ENCODE measurements at places on chromosomes 2 and 18.

GRCh38 chr2:211241891-211242290, 685.5 kb downstream of the CPS1 start:
- DNase-seq, result no peak

DNA sequence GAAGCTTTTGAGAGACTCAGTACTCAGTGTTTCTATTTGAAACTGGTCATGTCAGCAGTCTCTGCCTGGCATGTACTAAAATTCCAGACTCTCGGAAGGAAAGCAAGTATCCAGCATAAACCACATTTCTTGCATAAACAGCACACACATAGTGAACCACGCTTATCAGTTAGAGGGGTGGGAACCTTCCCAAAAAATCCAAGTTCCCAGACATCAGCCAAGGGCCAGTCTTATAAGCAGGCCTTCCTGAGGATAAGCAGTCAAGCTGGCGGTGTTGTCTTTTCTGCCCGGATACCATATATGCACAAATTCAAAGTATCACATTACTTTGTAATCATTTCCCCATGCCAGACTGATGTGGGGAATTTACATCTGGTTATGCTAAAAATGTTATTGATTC, 73.6 kb downstream of the ST6GAL2 start:
- DNase-seq, result no peak

GRCh38 chr2:10303181-10303693, 533 bp downstream of the HPCAL1 start:
- DNase-seq, result no peak

DNA sequence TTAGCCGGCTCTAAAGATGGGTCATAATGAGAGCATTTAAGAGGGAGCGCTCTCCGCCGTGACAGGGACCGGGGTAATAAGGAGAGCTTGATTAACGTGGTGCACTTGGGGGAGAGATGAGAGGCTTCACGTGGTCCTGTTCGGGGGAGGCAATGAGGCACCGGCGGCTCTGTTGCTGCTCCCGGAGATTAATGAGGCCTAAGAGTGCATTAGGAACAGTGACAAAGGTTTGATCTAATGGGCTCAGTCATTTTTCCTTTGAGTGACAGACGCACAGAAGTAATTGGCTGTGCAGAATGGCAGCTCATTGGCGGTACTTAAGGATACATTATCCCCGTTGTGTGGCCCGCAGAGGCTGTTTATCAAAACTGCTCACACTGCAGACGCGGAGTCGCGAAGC, 250.7 kb downstream of the GBX2 start:
- no peak for DNase-seq

- DNase-seq, result peak; percentile 82
Observed at GRCh38 chr2:223460774-223461211, 141.4 kb downstream of the SCG2 start.

DNA sequence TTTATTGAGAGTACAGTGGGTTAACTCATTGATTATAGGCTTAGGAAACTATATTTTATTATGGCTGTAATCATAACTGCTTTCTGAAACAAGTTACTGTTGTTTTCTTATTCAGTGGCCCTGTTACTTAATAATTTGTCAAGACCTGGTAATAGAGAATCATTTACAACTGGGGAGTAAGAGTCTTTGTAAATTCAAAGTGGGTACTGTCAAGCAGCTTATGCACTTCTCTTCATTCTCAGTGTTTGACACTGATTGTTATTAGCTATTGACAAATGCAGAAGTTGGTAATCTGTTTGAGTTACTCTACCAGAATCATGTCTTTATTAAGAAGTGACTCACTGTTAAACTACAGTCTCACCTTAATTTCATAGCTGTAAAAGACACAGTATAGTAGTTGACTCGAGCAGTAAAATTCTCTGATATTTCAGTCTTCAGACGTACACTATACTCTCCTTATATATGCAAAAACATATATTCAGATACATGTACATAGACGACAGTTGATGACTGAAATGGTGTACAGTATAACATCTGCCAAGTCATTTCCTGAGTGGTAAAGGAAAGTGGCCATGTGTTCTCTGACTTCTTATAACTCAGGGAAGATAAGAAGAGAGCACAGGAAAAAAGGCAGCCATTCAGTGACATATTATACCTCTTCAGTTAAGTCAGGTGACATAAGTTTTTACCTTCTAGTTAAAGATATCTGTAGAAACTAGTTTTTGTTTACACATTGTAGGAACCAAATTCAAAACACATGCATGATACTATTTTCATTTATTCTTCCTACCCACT, 36.0 kb upstream of the TTC27 start:
- DNase-seq, result peak; percentile 21

- no peak for DNase-seq
Observed at GRCh38 chr2:79630060-79630459, 117.2 kb downstream of the CTNNA2 start.

DNA sequence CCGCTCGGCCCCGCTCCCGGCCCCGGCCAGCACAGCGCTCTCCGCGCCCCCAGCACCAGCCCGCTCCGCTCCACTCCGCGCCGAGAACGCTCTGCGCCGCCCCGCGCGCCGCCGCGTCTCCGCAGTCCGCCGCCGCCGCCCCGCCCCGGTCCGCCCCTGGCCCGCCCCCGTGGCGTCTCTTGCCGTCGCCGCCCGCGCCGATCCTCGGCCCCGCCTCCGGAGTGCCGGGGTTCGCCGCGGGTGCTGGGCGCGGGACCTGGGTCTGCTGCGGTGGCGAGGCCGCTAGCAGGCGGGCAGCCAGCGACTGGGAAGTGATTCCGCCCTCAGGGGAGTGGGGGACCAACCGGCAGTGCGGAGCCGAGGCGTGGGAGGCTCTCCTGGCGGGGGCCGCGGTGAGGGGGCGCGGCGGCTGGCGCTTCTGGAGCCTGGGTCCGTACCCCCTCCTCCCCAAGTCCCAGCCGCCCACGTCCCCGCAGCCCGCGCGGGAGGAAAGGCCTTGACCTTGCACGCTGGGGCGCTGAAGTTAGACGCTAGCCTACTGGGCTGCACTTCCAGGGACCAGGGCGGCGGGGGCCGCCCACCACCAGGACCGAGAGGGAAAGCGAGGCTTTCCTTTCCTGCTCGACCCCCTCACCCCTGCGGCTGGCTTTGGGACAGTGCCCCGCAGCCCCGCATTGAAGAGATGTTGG, at the start of gene HS6ST1:
HS6ST1 (minus strand) TSS at position 93 of the 689 bp plus-strand sequence. CDS start 305 bp downstream, outside the sequence.
- peak; percentile 93 for DNase-seq

DNA sequence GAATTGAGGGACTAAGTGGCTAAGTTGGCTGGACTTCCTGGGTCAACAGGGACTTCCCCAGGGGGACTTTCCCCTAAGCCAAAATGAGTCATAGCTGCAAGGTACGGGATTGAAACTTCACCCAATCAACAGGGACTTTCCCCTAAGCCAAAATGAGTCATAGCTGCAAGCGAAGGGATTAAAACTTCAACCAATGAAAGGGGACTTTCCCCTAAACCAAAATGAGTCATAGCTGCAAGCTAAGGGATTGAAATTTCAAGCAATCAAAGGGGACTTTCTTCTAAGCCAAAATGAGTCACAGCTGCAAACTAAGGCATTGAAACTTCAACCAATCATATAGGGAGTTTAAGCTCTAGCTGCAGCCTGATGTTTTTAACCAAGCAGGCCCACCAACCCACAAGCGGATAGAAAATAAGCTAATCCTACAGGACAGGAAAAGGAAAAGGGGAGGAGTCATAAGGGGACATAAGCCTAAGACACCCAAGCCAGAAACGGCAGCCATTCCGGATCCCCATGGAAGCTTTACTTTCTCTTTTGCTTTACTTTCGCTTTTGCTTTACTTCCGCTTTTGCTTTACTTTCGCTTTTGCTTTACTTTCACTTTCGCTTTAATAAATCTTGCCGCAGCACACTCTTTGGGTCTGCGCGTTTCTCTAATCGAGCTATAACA, 1375.4 kb upstream of the CELF4 start:
- DNase-seq, result peak; percentile 98

DNA sequence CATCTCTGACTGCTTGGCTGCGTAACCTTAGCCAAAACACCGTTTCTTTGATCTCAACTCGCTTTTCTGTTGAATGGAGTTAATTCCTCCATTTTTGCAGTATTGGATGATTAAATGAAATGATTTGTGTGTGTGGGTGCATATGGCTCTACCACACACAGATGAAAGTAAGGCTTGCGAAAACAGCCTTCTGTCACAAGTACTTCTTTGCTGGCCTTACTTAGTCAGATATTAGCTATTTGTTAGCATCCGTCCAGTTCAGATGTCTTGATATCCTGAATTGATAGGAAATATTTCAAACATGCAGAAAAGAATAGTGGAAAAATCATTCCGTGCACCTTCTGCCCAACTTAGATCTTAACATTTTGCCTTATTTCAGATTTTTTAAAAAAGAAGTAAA, 21.8 kb downstream of the NCOA1 start:
- peak; percentile 51 for DNase-seq

- DNase-seq, result no peak
Observed at GRCh38 chr2:60321816-60322215, 231.6 kb downstream of the BCL11A start.

- DNase-seq, result no peak
Observed at GRCh38 chr2:118856330-118856977, 9.0 kb upstream of the EN1 start.

DNA sequence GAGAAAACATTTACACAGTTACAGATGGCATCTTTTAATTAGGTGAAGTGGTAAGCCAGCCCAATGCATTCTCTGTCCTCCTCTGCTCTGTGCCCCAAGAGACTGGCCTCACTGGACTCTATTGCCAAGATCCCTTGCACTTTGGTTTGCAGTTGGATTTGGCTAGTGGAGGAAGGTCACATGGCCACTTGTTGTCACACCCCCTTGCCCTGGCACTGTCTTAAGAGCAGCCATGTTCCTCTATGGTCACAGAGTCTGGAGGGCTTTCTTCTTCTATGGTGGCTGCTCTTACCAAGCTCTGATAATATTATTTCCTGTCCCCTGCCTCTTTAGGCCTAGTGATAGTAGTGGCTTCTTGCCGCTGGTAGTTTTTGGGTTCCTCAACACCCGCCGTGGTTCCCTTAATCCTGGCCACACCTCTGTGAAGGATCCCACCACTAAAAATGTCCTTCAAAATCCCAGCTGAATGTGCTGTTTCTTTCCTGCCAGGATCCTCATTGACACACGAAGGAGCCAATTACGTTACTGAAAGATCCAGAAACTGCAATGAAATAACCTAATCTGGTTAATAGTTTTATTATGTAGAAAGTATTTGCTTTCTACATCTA, 111.1 kb downstream of the CDC42EP3 start:
- no peak for DNase-seq

DNA sequence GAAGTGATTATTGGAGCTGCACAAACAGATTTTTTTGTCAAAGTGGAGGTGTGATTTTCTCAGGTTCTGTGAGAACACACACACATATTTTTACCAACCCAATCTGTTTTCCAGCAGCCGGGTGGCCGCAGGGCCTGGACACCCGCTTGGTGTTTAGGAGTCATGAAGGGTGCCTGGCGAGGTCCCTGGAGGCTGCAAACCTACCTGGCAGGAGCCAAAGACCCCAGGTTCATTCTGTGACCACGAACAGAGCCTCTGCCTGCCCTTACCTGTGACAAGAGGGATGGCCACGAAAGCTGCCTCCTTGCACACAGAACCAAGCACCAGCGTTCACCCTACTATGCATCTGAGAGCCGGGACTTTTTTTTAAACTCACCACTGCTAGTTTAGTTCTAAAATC, 64.3 kb upstream of the ID2 start:
- no peak for DNase-seq

GRCh38 chr2:113105047-113105785, 22.2 kb upstream of the IL1RN start:
- DNase-seq, result peak; percentile 92

GRCh38 chr2:240205348-240205747, 64.9 kb upstream of the OTOS start:
- DNase-seq, result peak; percentile 70

- DNase-seq, result peak; percentile 30
Observed at GRCh38 chr2:72788756-72789155, 37.1 kb downstream of the EXOC6B start.

- peak; percentile 20 for DNase-seq
Observed at GRCh38 chr18:35282353-35282752, 7.7 kb downstream of the ZSCAN30 start.

All from suppressor macrophage treated with lipopolysaccharide for 1 hour (primary cell).